Pericardium fibroblast (primary cell): ENCODE measurements at places on chromosomes 2 and 18. TPM values are rescaled to one million over a fixed set of nuclear protein-coding genes. Genes with fewer than 3 reads are reported as not detected.

The CYTIP gene
- total RNA-seq: not detected in 2 replicates

The SPC25 gene
- total RNA-seq: 0.09 and 0.35 TPM in 2 replicates

The SANBR gene
- 0.94 and 3.0 TPM in 2 replicates for total RNA-seq

The RUFY4 gene
- not detected in 2 replicates for total RNA-seq
